ENCODE measurements at places on chromosomes 7 and 10.

- no peak for DNase-seq
Measured at GRCh38 chr7:12386313-12386740, 17.3 kb downstream of the VWDE start.

- DNase-seq: no peak
Measured at GRCh38 chr7:45687721-45688120, 113.6 kb downstream of the ADCY1 start.

GRCh38 chr10:63825111-63825510, 303.9 kb downstream of the REEP3 start:
- no peak for DNase-seq

- DNase-seq: no peak
Measured at GRCh38 chr10:12780634-12781601, 220.6 kb downstream of the CCDC3 start.

DNA sequence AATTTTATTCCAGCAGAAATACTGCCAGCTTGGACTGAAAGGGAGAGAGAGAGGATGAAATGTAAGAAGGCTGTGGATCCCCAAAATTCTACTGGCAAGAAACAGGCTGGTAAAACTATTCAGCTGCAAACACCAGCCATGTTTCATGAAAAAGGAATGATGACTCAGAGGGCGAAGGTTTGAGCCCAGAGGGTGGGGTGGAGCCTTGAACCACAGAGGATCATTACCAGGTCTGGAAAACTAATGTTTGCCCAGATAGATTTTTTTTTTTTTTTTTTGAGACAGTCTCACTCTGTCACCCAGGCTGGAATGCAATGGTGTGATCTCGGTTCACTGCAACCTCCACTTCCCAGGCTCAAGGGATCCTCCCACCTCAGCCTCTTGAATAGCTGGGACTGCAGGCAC, 41.7 kb upstream of the NRF1 start:
- DNase-seq: no peak

- no peak for DNase-seq
Measured at GRCh38 chr10:77256346-77256745, 381.3 kb downstream of the KCNMA1 start.

- no peak for DNase-seq
Measured at GRCh38 chr7:131112431-131112830, 215.2 kb upstream of the MKLN1 start.

DNA sequence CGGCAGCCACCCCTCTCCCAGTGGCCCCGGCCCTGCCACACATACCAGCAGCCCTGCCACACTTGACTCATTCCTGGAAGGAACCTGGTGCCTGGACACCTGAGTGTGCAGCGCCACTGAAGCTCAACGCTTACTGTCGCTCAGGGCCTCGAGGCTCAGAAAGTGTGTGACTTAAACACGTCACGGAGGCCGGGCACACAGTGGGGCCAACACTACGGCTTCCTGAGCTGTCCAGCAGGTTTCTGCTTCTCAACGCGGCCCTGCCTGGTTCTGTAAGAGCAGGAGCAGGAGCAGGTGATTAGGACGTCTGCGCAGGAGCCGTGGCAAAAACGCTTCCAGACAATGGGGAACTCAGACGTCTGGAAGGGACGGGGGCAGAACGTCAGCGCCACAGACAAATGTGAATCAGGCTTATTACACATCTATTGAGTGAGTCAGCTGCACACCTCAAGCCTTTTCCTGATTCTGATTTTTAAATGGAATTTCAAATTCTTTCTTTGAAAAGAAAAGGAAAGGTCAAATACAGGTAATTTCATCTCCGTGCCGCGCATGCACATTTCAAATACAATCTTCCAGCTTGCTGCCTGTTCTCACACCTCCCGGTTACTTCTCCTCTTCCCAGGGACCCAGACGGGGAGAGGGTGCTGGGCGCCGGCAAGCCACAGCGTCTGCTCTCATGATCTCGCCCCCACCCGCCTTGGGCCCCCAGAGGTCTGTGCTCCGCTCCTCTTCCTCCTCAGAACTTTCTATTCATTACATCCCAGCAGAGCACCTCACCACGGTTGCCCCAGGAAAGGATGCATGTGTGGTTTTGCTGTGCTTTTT, 66.6 kb downstream of the ADARB2 start:
- no peak for DNase-seq

GRCh38 chr7:16934722-16935340, 53.0 kb upstream of the AGR3 start:
- no peak for DNase-seq

DNA sequence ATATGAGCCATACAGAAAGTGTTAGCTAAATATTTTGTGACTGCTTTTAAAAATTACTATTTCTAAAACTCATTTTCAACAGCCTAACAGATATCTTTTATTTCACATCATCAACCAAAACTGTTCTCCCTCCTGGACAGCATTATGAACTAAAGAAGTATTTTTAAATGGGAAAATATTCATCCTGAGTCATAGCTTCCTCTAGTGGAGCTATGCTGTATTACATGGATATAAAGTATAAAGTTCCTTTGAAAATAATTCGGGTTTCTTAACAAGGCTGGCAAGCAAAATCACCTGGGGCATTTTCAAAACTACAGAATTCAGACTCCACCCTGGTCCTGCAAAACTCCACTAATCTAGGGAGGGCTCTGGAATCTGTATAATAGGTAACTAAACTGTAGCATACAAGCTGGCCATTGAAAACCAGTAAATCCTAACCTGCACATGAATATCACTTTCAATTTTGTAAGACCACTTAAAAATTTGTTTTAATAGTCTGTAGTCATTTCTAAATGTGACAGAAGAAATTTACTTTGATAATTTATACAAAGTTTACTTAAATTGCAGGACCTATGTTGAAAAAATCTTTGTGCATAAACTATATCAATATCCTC, 53.5 kb downstream of the SCIN start:
- DNase-seq: no peak

GRCh38 chr7:69076566-69076965, 521.7 kb upstream of the AUTS2 start:
- no peak for DNase-seq

GRCh38 chr10:8768852-8769251, 714.4 kb downstream of the GATA3 start:
- no peak for DNase-seq

DNA sequence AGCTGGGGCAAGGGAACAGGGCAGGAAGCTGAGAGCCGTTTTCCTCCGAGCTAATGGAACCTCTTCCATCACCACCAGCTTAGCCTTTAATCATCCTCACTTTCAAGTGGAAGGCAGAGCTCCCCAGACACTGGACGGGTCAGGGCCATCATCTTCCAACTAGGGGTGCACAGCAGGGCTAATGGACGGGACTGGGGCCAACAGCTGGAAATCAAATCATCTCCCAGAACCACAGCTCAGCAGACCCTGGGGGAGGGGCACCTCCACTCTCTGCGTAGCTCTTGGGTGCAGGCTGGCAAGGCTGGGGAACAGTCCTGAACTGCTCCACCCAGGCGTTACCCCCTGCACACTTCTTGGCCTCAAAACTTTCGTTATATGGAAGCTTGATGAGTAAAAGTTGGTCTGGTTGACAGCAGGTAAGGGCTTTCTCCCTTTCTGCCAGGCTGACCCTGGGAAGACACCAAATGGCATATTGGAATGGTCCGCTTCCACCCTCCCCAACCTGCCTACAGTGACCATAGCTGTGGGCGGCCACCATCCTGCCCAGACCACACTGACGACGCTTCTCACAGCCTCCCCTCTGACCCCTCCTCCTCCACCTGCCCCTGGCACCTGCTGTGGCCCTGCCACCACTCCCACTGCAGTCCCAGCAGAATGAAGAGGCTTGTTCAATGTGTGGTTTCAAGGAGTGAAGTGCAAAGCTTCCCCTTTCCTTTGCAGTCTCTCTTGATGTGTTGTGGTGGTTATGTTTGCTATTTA, 51.7 kb upstream of the RET start:
- no peak for DNase-seq

DNA sequence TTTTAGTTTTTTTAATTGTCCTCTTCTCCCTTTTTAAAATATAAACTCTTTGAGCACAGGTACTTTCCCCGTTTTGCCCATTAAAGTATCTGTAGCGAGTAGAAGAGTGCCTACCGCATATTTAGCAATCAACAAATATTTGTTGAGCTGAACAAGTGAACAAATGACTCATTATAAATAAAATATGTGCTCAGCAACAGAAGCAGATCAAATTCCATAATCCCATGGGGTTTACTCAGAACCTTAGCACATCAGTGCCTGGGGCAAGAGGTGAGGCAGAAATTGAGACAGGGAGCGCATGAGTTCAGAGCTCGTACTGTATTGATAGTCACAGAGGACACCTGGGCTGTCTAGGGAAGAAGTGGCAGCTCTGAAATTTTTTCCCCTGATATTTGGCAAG, 161.0 kb downstream of the SEM1 start:
- DNase-seq: no peak

- DNase-seq: no peak
Measured at GRCh38 chr7:99953649-99954048, 22.2 kb downstream of the AZGP1 start.

- DNase-seq: peak; percentile 44
Measured at GRCh38 chr10:93813507-93814465, 56.0 kb downstream of the LGI1 start.

DNA sequence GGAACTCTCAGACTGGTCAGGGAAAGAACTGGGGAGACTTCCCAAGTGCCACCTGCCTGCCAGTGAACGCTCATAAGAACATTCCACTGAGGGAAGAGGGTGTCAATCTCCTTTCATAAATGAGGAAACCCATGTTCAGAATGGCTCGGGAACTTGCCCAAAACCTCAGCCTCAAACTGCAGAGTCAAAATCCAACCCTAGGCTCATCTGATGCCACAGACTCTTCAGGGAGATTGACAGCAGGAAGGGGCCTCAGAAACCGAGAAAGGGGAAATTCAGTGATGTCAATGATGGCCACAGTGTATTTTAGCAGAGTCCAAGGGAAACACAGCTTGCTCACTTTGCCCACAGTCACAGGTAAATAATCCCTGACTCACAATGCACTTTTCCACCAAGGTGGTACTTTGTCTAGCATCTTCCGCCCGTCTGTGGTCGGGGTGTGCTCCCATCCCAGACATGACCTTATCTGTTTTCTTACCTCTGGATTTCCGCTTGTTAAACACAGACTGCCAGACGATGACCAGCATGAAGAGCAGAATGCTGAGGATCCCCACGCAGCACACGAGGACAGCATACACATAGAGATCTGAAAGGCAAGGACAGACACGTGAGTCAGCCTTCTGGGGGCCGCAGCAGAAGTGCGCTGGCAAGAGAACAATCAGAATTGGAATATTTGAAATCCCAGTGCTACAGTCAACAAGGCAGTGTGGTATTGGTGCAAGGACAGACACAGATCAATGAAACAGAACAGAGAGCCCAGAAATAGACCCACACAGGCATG, 38.4 kb downstream of the VSTM4 start:
- no peak for DNase-seq

- DNase-seq: no peak
Measured at GRCh38 chr10:79224263-79224949, 122.9 kb upstream of the PPIF start.

DNA sequence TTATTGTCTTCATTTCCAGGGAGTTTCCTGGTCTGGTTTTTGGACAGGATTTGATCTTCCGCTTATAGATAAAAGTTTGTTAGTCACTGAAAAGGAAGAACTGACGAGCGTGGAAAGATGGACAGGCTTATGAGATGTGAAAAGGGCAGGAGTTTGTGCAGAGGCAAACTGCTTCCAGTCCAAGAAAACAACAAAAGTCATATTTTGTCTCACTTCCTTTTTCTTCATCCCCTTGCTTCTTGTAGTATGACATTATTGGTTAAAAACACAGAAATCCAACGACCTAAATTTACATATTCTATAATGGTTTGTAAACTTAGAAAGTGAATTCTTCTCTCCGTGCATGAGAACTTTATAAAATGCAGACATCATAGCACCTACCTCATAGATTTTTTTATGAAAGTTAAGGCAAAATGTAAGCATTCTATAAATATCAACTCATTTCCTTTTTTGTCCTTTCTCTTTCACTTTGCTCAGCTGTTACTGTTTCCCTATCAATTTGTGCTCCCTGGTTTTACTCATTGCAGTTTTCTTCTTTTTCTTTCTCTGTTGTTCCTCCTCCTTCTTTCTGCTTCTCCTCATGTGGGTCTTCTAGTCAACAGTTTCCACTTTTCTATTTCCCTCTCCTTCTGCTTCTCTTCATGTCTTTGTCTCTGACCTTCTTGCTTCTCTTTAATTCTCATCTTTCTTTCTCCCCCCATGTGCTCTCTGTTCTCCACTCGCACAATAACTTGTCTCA, 370.2 kb downstream of the ARL4A start:
- DNase-seq: no peak

DNA sequence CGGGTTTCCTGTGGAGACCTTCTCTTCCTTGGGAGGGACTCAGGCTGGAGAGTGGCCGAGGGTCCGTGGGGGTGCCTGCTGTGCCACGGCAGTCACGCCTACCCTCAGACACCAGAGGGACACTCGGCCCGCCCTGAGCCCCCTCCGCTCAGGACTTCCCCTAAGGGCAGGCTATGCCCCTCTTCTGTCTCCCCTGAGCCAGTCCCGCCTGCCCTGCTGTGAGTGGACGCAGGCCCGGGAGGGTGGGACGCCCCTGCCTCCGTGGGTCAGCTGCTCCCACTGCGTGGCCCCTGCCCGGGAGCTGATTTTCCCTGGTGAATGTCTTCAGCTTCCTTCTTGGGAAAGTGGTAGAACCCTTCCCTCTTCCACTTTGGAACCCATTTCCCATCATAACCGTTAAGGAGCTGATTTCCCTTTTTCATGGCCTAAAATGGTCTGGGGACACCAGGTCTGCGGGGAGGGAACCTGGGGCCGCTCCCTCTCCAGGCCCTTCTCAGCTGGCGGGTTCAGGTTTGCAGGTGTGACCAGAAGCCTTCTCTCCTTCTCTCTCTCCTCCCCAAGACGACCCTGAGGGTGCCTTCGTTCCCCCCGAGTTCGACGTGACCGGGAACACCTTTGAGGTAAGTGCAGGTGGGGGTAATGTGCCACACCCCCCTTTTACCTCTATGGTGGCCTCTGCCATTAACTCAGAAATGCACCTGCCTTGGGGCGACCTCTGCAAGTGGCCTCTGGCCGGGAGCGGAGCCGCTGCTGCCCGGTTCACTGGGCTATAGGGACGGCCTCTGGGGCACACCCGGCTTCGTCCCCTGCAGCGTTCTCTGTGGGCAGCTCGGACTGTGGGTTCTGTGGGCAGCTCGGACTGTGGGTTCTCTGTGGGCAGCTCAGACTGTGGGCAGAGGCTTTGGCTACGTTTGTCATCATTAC, 7.9 kb downstream of the KNDC1 start:
- DNase-seq: no peak

- no peak for DNase-seq
Measured at GRCh38 chr7:80413383-80413945, 98.4 kb downstream of the GNAT3 start.

GRCh38 chr10:68955355-68955831, 577 bp upstream of the DDX21 start:
- peak; percentile 31 for DNase-seq

All from activated naive CD4-positive, alpha-beta T cell treated with anti-CD3 and anti-CD28 coated beads, Interleukin-2, amount 50 U/mL, for 16 hours (primary cell).